ENCODE measurements at places on chromosomes 11 and 22.

GRCh38 chr11:5809122-5809519 is 397 bp downstream of the OR52N2 start:
- DNase-seq: no peak

- no peak for DNase-seq
Observed at GRCh38 chr11:1067812-1068496, 6.7 kb upstream of the MUC2 start.

DNA sequence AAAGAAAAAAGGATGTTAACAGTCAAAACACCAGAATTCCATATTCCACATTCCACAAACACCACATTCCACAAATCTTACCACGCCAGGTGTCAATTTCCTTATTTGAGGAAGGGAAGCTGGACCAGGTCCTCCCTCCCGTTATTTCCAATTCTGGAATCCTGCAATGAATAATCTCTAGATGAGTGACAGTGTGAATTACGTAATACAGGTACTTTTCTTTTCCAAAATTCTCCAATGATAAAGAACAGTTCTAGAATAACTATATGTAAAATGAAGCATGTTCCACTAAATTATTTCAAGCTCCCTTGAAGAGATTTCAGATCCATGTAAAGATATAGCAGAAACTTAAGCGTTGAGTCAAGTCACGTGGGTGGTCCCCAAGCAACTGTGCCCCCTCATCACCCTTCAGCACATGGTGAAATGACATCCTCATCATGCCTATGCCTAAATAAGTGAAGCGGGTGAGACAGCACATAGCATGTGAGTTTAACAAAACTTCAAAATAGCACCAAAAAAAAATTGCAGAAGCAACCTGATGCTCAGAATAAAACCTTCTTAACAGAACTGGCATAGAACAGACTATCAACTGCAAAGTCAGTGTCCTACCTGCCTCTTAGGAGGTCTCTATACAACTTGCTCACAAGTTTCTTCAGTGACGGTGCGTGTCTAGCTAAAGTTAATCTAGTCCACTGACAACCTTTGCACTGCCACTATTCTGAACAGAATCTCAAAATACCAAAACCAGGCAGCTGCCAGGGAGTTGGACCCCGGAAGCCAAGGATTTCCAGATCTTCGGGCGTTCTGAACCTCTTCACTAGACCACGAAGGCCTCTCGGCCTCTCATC is 876 bp downstream of the NFRKB start:
- no peak for DNase-seq

DNA sequence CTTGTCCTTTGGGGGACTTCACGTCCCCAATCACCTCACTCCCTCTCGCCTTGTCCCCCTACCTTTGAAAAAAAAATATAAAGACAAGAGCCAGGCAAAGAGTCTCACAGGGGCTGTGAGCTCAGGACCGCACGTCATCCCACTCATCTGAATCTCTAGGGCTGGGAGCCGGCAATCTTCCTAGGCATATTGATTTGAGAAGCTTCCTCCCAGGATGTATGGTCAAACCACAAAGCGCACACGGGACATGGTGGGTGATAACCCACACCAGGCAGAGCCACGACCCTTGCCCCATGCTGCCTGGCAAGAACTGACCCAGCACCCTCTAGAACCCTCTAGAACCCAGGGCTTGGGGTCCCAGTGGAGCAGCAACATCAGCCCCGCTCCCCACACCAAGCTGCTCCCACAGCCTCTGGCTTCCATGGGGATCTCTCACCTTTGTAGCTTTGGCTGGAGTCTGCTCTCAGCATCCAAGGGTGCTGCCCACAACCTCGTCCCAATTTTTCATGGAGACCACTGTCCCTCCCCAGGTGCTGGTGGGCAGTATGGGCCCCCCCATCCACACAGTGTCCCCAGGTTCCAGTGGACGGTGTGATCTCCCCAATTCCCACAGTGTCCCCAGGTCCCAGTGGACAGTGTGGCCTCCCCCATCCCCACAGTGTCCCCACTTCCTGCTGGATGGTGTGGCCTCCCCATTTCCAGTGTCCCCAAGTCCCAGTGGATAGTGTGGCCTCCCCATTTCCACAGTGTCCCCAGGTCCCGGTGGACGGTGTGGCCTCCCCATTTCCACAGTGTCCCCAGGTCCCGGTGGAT is 85.2 kb upstream of the FGF3 start:
- DNase-seq: no peak

GRCh38 chr22:17098379-17098819 is 13.6 kb downstream of the IL17RA start:
- no peak for DNase-seq

GRCh38 chr11:114131461-114131864 is 72.0 kb downstream of the ZBTB16 start:
- DNase-seq: no peak

DNA sequence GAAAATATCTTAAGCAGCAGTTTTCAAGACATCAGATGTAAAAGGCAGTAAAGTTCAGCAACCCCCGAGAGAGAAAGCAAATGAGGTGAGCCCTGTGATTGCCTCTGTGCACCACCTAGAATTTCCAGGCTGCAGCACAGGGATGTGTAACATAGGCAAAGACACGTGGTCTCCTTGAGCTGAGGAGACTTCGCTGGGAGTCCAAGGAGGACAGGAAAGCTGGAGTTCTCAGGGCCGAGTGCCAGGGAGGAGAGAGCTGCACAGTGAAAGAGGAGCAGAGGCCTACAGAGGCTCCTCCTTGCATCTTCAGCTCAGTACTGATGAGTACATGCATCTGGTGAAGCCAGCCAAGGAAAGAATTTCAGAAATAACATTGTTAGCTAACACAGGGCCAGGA is 17.6 kb upstream of the TOLLIP start:
- DNase-seq: no peak

- no peak for DNase-seq
Observed at GRCh38 chr11:34337016-34337415, 20.8 kb downstream of the ABTB2 start.

- no peak for DNase-seq
Observed at GRCh38 chr11:41246399-41246745, 213.1 kb downstream of the LRRC4C start.

- no peak for DNase-seq
Observed at GRCh38 chr11:39786682-39787081, 1672.8 kb downstream of the LRRC4C start.

- DNase-seq: no peak
Observed at GRCh38 chr11:134478611-134479010, 66.6 kb upstream of the B3GAT1 start.

DNA sequence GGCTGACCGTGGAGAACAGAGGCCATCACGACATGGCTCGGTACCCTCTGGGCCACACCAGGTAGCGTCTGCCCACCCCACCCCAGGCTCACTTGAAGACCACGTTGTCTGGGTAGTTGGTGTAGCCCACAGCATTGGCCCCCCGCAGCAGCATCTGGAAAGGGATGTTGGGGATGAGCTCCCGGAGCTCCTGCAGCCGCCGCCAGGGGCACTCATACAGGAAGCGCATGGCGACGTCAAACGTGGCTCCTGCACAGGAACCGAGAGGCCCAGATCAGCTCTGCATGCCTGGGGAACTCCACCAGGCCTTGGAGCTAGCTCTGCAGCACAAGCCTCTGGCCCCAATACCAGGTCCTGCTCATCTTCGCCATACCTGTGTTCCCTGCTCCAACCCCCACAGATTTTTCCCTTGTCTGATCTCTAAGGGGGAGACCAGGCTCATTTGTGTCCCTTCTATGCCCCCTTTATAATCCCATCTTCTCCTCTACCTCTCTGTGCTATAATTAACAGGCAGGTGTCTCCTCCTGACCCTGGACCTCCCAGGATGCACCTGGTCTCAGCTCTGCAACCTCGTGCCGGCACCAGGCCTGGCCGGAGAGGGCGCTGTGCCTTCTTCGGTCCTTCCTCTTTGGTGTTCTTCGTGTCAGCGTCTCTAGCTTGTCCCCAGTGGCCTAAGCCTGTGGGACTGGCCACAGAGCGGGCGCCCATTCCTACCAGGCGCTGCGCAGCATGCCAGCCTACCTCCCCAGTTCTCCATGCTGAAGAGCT is 5.0 kb upstream of the LRFN4 start:
- DNase-seq: no peak

DNA sequence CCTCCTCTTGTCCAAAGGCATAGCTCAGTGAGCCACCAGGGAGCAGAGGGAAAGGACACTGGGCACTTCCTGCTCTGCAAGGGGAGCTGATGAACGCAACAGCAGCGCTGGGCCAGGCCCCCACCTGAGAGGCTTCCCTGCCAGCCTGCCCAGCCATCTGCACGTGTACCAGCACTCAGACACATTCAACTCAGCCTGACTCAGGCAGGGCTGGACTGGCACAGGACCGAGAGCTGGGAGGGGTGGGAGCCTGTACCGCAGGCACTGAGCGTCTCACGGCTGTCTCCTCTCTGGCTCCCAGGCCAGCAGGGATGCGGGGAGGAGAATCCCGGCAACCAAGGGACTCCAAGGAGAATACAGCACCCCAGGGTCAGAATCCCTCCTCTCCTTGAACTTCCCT is 411.8 kb downstream of the CTTN start:
- DNase-seq: no peak

DNA sequence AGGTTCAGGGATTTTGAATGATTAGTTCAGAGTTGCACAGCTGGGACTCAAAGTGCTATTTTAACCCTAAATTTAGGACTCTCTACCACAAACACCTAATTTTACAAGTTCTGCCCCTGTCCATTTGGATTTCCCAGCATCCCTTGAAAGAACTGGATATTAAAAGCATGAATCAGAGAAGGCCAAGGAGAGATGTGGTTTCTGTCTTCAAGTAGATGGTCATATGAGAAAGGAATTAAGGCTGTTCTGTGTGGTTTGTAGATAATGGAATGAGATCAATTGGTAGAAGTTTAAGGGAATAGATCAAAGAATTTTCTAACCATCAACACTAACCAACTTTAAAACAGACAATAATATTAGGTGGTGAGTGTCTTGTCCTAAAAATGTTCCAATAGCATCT is 106.4 kb upstream of the TENM4 start:
- DNase-seq: no peak

GRCh38 chr11:101466352-101466751 is 117.5 kb downstream of the TRPC6 start:
- no peak for DNase-seq

DNA sequence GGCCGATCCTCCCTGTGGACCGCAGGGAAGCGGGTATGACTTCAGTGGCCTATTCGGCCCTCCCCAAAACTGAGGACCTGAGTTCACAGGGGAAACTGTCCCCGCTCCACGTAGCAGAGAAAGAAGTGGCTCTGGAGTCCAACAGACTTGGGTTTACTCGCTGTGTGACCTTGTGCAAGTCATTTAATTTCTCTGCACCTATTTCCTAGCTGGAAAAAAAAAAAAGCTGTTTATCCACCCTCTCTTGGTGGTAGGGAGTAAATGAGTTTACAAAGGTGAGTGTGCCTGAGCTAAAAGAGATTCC is 2.2 kb downstream of the SPON1 start:
- no peak for DNase-seq

- DNase-seq: no peak
Observed at GRCh38 chr11:47667135-47667534, 24.8 kb upstream of the MTCH2 start.

DNA sequence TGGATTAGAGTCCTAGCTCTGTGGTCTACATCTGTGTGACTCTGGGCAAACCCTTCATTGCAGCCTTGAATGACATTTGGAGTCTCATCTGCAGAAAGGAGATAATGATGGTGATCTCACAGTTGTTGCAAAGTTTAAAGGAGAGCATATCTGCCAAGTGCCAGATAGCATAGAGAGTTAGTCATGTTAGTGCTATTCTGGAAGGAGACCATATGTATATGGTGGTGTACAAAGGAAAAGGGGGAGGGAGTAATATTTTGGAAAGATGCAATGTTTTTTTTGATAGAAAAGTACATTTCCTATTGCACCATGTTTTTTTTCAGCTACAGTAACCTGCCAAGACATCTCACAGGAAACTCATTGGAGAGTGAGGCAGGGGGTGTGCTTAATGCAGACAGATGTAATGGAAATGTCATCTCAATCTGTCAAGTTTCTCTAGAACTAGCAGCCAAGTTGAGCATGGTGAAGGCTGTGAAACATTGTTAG is 92.1 kb upstream of the NARS2 start:
- DNase-seq: no peak

DNA sequence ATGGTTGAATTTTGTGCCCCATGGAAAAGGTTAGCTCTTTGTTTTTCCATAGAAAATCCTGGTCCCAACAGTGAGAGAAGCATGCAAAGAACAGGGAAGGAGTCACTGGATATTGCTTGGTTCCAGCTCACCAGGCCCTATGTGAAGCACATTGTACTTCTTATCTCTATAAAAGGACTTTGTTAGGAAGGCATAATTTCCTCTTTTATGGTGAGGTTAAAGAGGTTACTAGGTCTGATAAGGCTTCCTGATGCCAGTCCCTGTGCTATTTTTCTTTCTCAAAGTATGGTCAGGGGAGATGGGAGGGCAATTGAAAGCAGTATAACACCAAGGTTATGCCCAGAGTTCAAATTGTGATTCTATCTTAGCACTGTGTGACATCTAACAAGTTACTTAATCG is 162.6 kb downstream of the KIF18A start:
- no peak for DNase-seq

GRCh38 chr11:134781380-134781866 is 369.4 kb upstream of the B3GAT1 start:
- DNase-seq: no peak

GRCh38 chr11:119416606-119417580 is 6.1 kb downstream of the THY1 start:
- no peak for DNase-seq

DNA sequence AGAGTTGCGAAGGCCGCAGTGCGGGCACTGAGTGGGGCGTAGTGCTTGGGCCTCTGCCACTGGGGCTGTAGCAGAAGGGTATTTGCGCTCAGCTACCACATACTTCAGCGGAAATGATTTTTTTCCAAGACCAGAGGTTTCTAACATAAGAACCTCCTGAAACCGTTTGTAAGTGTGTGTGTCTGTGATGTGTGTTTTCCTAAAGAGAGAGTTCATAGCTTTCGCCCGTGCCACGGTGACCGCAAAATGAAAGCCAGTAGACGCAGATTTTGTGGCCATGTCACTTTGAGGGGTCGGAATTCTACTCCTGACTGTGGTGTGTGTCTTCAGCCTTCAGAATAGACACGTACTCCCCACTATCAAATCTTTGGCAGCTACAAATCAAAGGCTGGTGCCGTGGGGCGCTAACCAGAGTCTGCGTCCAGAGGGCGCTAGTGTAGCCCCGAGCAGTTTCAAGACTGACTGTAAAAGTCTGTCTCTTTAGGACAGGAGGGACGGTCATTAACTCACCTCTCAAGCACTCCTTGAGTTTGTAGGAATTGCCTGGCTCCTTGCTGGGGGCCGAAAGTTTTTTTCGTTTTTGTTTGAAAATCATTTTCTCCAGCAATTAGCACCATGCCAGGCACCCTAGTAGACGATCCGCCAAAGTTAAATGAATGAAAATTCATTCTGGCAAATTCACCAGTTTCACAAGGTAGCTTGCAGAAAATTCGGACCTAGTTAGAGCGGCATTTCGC is 2.5 kb upstream of the CALCA start:
- DNase-seq: no peak

- no peak for DNase-seq
Observed at GRCh38 chr11:34354782-34355181, 3.0 kb downstream of the ABTB2 start.

DNA sequence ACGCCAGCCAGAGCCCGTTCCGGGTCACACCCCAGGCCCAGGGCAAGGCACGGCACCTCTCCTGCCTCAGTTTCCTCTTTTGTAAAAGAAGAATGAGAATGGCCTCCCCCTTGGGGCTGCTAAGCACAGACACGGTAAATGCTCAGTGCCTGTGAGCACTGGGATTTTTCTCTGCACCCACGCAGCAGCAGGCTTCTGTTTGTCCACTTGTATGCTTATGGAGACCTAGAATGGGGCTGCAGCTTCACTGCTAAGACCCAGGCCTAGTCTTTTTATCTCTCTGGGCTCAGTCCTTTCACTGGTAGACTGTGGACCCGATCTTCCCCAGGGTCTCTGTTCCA is 1327.9 kb downstream of the TBC1D22A start:
- no peak for DNase-seq

- DNase-seq: no peak
Observed at GRCh38 chr11:113331441-113331840, 17.1 kb downstream of the TTC12 start.
